ENCODE measurements at places on chromosomes 1 and 21.

DNA sequence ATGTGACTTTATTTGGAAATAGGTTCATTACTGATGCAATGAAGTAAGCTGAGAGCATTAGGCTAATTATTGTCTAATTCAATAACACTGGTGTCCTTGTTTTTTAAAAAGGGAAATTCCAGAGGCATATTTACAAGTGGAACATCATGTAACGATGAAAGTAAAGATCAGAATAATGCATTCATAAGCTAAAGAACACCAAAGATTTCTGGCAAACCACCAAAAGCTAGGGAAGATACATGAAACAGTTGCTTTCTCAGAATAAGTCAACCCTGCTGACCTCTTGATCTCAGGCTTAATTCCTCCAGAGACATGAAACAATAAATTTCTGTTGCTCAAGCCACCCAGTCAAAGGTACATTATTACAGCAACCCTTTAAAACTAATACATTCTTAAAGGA, 20.3 kb upstream of the IFI16 start:
- no peak for DNase-seq

DNA sequence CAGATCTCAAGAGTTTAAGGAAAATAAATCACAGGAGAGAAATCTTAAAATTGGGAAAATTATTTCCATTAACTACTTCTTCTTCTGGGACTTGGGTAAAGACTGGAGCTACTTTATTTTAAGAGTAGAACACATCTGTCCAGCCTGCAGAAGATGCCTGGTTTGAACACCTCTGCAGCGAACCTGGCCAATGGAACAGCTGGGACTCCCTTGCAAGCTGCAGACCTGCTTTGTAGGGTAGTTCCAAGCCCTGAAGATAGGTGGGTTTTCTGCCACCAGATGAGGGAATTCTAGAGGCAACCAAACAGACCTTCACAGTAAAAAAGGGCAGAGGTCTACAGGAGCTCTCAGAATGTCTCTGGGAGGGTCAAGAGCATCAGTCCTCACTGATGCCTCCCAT, 86.5 kb upstream of the CACNA1E start:
- DNase-seq: no peak

- no peak for DNase-seq
These were observed 83.9 kb upstream of the PLPPR4 start for GRCh38 chr1:99180343-99180808.

DNA sequence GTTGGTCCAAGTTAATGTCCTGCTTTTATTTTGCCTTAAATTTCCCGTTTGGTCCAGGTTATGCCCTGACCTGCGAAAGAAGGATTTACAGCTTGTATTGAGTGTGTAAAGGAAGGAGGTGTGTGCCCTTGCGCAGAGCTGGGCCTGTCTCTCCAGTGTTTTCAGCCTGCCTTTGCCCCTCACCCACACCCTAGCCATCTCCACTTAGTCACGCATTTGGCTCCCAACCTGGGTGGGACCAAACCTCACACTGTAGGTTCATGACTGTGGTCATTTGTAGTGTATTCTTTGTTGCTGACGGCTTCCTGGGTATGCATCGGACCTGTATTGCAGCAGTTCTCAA, 572 bp upstream of the SRSF10 start:
- DNase-seq: no peak

DNA sequence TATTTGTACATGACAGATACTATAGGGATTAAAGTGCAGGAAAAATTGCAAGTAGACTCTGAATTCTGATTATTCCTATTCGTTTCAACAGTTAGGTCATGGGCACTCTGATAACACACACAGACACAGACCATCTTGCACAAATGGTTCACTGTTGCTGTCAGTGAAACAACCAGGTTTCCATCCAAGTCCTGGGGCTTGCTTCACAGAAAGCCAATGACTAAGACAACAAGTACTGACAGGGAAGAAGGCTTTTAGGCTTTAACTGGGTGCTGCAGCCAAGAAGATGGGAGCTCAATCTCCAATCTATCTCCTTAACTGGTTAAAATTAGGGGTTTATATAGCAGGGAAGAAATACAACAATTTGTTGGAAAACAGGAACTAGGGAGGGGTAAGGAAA, 57.6 kb downstream of the RIMS3 start:
- DNase-seq: no peak

DNA sequence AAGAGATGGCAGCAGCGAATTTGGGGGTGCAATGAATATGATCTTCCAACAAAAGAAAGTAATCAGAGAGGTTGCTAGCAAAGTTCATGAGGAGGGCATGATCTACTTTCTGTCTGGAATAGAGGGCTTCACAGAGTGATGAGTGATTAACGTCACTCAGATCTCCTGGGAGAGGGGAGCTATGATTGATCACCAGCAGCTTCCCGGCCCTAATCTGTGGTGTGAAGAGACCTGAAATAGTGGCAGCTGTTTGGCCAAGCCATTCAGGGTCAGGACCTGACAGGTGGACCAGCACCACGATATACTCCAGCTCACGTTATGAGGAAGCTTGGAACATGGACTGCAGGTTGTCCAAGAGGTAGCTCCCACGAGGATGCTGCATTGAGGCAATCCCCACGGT, 19.9 kb upstream of the TMEM183A start:
- no peak for DNase-seq

- DNase-seq: no peak
These were observed 82.6 kb upstream of the WDR26 start for GRCh38 chr1:224517171-224517570.

GRCh38 chr21:40146216-40146837, 279.1 kb downstream of the PCP4 start:
- DNase-seq: no peak

- DNase-seq: no peak
These were observed 42.6 kb upstream of the USP25 start for GRCh38 chr21:15687208-15687607.

- no peak for DNase-seq
These were observed 43.8 kb downstream of the RBM11 start for GRCh38 chr21:14259747-14260146.

- no peak for DNase-seq
These were observed 27.7 kb upstream of the PDXK start for GRCh38 chr21:43691086-43691795.

GRCh38 chr1:96598416-96599168, 123.0 kb upstream of the PTBP2 start:
- no peak for DNase-seq

DNA sequence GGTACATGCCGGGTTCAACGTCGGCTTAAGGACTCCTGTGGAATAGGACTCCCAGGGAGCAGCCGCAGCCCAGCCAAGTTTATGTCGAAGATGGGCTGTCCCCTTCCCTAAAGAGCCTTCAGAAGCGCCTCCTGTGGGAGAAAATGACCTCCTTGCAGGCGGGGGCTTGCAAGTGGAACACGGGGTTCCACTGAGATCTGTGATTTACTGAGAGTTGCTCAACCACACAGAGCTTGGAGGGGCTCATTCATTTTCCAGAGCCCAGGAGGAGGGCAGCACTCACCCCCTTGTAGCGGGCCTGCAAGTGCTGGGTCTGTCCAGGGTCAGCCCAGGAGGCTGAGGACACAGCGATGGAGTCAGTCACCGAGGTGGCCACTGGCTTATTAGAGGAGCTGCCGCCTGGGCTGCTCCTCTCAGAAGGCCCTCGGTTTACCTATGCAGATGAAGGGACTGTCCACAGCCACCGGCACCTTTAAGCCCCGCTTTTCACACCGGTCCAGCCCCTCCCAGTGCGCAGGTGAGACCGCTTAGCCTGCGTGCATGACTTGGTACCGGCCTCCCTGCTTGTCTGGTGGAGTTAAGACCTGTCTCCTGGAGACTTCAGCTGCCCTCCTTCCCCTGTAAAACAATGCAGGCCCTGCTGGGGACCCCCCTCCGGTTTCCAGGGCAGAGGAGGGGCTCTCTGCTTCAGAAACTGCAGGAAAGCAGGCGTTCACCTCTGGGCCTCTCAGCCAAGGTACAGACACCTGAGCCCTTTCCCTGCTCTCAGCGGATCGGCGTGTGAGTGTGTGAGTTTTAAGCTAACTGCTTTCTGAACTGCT, 57.5 kb downstream of the ATP5PO start:
- DNase-seq: no peak

GRCh38 chr1:248111157-248111556, 16.2 kb downstream of the OR2L13 start:
- no peak for DNase-seq

DNA sequence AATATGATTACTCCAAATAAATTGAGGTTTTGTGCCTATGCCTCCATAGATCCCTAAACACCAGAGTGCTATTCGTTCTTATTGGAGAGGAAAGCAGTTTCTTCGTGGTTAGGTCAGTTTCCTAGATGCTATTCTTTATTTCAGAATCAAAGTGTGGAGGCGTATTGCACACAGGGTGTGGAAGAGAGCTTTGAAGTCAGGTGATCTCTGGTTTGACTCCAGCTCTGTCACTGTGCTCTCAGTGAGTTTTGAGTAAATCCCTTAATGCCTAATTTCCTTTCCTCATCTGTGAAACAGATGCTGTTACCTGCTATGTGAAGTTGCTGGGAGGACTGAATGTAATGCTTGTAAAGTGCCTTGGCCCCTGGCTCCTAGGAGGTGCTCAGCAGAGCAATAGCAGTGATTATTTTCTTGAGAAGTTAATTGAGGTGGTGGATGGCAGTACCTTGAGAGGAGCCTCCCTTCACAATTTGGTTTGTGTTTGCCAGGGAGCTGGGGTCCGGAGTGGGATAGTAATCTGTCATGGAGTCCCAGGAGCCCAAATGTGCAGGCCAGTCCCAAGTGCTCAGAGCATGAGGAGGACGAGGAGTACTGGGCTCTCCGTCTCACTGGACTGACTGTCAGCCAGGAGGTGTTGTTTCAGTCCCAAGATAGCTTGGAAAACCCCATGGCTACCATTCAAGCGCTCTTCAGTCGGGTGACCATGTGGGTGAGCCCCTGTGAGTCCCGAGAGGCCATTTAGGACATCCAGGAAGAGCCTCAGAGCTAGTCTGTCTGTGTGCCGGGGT, 14.9 kb downstream of the NTPCR start:
- no peak for DNase-seq

DNA sequence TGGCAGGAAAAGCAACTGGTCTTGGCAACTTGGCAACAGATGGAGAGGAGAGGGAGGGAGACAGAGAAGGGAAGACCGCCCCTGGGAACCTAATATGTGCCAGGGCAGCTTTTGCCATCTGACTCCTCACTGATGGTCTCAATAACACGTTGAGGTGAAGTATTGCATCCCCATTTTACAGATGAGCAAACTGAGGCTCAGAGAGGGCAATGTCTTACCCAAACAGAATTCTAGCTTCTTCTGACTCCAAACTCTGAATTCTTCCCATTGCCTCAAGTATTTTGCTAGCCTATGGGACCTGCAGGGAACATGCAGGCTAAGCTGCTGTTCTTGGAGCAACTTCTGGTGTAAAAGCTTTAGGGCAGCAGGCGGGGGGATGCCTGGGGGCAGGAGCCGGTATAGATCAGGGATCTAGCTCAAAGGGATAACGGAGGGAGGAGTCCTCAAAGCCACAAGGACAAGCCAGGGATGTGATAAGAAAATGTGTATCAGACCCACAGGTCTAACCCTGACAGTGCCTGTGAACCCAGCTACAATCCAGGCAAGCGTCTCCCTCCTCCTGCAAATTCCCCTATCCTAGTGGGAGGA, 7.2 kb upstream of the GUCA2A start:
- no peak for DNase-seq

GRCh38 chr1:175287377-175287776, 94.8 kb upstream of the KIAA0040 start:
- no peak for DNase-seq

- no peak for DNase-seq
These were observed 1.5 kb downstream of the LHX8 start for GRCh38 chr1:75135573-75136194.

GRCh38 chr1:175758601-175759000, 15.2 kb upstream of the TNR start:
- no peak for DNase-seq

DNA sequence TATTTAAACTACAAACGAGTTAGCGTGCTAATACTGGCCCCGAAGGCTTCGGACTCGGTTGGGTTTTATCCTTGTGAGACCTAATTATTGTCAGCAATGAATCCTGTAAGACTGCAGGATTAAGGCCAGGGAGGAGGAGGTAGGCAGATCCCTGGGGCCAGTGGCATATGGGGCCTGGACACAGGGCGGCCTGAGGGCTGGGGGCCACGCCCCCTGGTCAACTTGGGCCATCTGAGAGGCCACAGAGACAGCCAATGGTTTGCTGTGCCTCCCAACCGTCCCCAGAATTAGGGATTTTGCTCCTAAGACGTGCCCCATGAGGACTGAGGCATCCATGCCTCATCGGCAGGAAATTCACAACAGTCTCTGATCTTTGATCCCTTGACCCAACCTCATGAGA, 31.1 kb upstream of the DISP3 start:
- no peak for DNase-seq

DNA sequence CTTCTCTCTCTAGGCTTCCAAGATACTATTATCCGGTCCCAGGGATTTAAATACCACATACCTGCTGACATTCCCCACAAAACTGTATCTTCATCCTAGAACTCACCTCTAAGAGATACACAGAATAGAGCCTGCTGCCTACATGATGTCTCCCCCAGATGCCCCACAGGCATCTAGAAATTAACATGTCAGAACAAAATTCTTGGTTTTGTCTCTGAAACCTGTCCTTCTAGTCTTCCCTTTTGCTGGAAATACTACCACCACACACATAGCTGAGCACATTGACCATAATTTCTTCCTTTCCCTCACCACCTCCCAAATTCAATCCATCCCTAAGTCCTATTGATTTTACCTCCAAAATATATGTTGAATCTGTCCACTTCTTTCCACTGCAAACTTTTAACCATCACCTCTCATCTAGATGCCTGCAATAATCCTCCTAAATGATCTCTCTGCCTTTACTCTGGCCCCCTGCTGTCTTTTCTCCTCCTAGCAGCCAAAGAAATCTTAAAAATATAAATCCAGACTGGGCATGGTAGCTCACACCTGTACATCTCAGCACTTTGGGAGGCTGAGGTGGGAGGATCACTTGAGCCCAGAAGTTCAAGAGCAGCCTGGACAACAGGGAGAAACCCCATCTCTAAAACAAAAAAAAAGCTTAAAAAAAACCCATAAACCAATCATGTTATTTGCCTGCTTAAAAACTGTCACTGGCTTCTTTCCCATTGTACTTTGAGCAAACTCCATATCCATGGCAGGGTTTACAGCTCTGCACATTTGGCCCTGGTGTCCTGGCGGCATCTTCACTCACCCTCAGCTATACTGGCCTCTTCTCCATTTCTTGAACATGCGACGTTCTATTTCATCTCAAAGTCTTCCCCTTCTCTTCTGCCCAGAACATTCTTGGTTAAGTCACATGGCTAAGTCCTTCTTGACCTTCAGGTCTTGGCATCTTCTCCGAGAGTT, 6.2 kb upstream of the FAM76A start:
- no peak for DNase-seq

- DNase-seq: no peak
These were observed 719 bp downstream of the MFAP2 start for GRCh38 chr1:16979475-16980327.

GRCh38 chr1:9690440-9691107, 39.0 kb downstream of the PIK3CD start:
- DNase-seq: no peak

GRCh38 chr1:44217809-44218410, 4.6 kb downstream of the DMAP1 start:
- peak; percentile 43 for DNase-seq

All from stimulated activated CD8-positive, alpha-beta memory T cell treated with anti-CD3 and anti-CD28 coated beads, Interleukin-15, amount 100 ng/mL, for 4 hours (primary cell).